ENCODE measurements at places on chromosomes 6 and 20. TPM values are rescaled to one million over a fixed set of nuclear protein-coding genes. Genes with fewer than 3 reads are reported as not detected.

DNA sequence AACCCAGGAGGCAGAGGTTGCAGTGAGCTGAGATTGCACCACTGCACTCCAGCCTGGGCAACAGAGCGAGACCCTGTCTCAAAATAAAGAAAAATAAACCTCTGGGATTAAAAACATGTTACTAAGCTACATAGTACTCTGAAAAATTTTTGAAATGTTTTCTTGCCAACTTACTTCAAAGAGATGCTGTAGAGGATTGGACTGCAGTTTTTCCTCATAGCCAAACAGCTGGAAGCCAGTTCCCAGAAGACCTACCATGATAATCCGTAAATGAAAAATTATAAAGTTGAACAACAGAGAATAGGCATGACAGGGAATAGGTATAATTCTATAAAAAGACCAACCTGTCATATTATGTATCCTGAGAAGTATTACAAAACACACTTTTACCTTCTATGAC is 48.0 kb downstream of the RARS2 start:
- DNase-seq: no peak

Gene AFDN
- 60.7 TPM for total RNA-seq

GRCh38 chr6:154786144-154786868 is 53.1 kb downstream of the SCAF8 start:
- DNase-seq: peak; percentile 45

- no peak for DNase-seq
Measured at GRCh38 chr6:147281895-147282565, 77.8 kb downstream of the STXBP5 start.

- DNase-seq: peak; percentile 3
Measured at GRCh38 chr6:24574809-24575208, 71.2 kb downstream of the KIAA0319 start.

- no peak for DNase-seq
Measured at GRCh38 chr6:100462706-100463629, 1.8 kb downstream of the SIM1 start.

Gene SMOC2
- 146 TPM for total RNA-seq

DNA sequence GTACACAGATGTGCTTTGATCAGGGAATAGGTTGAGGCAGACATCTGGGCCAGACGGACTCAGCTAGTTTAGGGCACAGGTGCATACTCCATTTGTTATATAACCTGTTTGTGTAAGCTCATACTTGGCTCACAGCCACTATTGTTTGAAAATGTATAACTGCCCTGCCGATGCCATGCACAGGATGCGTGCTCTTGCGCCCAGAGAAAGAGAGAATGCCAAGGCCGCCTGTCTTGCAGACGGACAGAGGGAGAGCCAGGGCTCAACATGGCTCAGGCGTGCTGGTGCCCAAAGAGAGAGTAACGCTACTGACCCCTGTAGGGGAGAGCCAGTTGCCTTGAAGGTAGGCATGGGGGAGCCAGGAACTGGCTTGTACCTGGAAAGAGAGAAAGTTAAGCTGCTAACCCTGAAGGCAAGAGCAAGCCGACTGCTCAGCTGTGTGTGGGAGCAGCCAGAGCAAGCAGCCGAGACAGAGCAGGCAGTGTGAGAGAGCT is 57.7 kb downstream of the FAM229B start:
- DNase-seq: no peak

DNA sequence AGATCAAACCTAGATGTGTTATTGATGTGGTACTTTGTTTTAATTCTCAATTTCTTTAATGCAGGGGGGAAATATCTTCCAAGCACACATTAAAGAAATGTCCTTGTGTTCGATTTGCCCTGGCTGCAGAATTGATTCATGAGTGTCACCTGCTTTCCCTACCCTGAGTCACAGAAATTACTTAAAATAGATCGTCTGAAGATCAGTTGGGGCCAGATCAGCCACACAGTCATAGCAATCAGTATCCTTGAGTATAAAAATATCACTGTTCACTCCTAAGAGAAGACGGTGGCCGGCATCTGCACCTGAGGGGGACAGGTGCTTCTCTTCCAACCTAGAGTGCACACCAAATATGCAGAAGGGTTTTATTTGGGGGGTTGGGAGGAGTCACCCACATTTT is 115.2 kb upstream of the RIN2 start:
- DNase-seq: no peak

GRCh38 chr6:32397252-32397920 is 9.6 kb downstream of the BTNL2 start:
- DNase-seq: no peak

- DNase-seq: no peak
Measured at GRCh38 chr6:39494998-39495397, 172.5 kb upstream of the KCNK16 start.

GRCh38 chr20:38109591-38110524 is 55.2 kb downstream of the TGM2 start:
- peak; percentile 96 for DNase-seq

- no peak for DNase-seq
Measured at GRCh38 chr6:40112350-40112749, 178.1 kb upstream of the MOCS1 start.

DNA sequence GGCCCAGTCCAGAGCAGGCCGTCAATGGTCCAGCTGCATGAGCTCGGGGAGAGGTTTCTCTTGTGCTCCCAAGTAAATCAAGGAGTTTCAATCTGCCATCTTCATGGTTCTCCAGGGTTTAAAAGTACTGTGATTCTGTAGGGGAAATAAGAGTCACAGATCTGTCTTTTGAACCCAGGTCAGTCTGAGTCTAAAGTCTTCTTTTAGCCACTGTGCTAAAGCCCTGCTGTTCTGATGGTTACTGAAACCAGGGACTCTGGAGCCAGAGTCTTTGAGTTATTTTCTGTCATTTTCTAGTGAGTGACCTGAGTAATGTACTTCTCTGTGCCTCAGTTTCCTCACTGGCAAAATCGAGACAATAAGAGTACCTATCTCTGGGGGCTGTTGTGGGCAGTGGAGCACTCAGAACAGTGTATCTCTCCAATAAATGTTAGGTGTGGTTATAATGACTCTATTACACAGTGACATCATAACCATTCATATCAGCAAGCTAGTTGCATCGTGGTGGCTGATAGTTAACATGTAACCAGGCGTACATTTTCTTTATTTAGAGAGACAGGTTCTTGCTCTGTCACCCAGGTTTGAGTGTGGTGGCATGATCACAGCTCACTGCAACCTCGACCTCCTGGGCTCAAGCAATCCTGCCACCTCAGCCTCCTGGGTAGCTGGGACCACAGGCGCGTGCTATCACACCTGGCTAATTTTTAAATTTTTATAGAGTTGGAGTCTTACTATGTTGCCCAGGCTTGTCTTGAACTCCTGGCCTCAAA is 74.6 kb upstream of the KCNG1 start:
- DNase-seq: no peak

Gene NKAIN2
- total RNA-seq: 4.6 TPM

Gene ENPP5
- total RNA-seq: 2.4 TPM

- DNase-seq: no peak
Measured at GRCh38 chr6:5666695-5667094, 340.0 kb downstream of the NRN1 start.

Gene GHRH
- not detected for total RNA-seq

Gene EPHA7
- 6.7 TPM for total RNA-seq

DNA sequence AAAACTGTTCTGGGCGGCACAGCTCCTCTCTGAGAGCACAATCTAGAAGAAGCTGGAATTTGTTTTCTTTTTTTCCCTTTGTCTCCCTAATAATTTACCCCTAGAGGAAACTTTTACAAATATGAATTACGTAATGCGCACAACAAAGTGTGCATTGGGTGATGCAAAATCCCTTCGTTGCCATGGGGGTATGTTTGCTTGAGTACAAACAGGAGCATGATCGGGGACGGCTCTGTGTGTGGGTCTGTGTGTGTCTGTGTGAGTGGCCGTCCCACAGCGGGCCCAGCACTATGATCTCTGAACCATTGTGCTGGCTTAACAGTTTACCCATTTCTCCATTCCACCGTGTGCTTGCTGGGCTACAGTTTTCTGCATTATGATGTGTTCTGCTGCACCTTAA is 278.2 kb downstream of the CDC5L start:
- DNase-seq: no peak

DNA sequence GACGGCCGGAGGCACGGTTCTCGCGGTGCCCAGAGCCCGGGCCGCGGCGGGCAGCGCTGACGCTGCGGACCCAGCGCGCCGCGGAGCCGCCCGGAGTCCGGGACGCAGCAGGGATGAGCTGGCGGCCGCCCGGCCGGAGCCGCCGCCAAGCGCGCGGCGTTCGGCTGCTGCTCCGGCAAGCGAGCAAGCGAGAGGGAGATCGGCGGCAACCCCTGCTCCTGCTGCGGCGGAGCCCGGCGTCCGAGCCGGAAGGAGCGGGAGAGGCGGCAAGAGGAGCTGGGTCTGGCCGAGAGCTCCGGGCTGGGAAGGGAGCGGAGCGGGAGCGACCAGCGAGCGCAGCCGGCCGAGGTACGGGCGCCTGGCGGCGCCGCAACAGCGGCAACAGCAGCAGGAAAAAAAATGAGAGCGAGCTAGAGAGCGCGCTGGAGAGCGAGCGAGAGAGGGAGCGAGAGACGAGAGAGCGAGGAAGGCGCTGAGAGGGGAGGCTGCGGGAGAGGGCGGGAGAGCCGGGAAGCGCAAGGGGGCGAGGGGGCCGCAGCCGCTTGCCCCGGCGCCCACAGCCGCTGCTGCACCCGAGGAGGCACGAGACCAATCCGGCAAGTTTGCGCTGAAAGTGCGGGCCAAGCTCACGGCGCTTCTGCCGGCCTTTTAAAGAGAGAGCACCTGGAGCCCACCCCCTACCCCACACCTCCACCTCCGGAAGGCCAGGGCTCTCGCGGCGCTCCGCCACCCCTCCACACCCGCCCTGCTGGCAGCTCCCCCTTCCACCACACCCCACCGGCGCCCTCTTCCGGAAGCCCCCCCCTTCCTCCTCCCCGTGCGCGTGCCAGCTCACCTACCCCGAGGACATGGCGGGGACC is 496 bp downstream of the GRM4 start:
- DNase-seq: peak; percentile 50

DNA sequence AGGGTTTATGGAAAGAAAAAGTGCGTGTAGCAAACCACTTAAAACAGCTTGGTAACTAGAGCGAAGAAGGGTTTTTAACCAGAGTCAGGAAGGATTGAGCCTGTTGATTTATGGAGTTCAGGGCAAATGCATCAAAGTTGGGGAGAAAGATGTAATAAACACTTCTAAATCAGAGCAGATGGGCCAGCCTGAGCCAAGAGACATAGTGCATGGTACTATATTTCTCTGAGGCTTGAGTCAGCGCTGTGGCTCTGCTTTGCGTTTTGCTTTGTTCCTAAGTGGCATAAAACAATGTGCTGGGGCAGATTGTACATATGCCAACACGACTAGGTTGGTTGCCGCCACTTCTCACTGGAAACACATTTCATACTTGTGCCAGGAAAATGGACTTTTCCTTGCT is 111.3 kb downstream of the BCKDHB start:
- peak; percentile 85 for DNase-seq

Gene FUT9
- total RNA-seq: 27.2 TPM

DNA sequence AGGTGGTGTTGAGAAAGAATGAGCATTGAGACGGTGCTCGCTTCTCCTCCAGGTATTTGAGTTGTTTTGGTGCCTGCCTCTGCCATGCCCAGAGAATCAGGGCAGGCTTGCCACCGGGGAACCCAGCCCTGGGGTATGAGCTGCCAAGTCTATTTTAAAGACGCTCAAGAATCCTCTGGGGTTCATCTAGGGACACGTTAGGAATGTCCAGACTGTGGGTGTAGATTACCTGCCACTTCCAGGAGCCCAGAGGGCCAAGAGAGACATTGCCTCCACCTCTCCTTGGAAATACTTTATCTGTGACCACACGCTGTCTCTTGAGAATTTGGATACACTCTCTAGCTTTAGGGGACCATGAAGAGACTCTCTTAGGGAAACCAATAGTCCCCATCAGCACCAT is 28.3 kb downstream of the SAYSD1 start:
- no peak for DNase-seq

GRCh38 chr6:42428326-42429041 is 23.2 kb downstream of the TRERF1 start:
- DNase-seq: no peak

Gene HLA-DRB1
- 25.5 TPM for total RNA-seq

Gene ZDHHC14
- total RNA-seq: 6.5 TPM

- DNase-seq: no peak
Measured at GRCh38 chr6:16690608-16691142, 70.6 kb downstream of the ATXN1 start.

Gene ISM1
- total RNA-seq: 6.7 TPM

DNA sequence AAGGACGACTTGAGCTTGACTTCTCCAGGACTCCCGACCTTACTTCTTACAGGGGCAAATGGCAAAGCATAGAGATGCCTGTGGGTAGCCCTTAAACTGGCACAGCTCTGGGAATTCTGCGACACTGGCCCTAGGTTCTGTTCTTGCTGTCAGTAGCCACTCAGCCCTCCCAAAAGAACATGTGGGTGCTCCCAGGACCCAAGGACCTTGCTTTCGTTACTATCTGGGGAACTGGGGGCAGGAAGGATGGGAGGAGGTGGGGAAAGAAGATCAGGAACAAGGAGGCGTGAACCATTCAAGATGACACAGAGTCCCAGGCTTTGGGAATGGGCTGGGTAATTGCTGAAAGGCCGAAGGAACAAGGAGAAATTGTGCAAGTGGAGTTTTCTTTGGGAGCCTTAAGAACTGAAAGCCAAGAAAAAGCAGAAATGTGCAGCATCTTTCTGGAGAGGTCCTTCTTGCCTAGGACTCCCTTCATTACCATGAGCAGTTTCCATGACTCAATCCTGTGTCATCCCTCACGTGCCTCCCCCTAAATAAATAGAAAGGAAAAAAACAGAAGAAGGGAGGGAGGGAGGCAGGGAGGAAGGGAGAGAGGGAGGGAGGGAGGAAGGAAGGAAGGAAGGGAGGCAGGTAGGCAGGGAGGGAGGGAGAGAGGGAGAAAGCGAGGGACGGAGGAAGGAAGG is 284.6 kb upstream of the FOXQ1 start:
- DNase-seq: no peak

Gene RAD21L1
- 19.5 TPM for total RNA-seq

GRCh38 chr6:32868257-32868788 is 14.3 kb downstream of the PSMB9 start:
- peak; percentile 85 for DNase-seq

Gene GGTLC1
- total RNA-seq: not detected

- DNase-seq: no peak
Measured at GRCh38 chr20:32052778-32053362, 828 bp downstream of the HCK start.

DNA sequence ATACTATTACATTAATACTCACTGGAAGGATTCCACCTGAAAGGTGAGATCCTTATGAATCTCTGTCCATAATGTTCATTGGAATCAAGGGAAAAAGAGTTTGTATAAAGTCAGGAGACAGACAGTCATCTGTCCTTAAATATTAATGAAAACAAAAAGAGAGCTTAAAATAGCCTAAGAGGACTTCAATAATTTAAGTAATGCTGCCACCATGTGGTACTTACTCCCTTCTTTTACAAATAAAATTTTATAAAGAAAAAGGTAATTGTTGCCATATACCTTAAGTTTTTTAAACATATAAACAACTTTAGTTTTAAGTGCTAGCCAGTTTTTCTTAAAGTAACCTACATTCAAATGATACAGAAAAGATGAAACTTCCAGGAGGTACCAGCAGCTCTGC is 5.1 kb downstream of the BLOC1S5 start:
- DNase-seq: no peak
